ENCODE measurements at places on chromosomes 4 and X.

DNA sequence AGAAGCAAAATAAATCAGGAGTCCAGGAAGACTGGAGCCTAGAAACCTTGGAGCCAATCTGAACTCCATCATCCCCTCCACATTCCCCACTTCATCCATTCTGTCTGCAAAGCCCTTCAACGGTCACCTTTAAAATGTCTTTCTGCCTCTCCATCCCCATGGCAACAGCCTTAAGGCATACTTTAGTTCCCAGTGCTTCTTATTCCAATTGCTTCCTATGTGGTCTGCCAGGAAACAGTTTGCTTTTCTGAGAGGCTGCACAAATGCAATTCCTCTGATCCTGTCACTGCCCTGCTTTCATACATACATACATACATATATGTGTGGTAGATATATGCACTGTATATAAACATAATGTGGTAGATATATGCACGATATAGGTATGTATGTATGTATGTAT, 786 bp upstream of the MAGEH1 start:
- no peak for DNase-seq

DNA sequence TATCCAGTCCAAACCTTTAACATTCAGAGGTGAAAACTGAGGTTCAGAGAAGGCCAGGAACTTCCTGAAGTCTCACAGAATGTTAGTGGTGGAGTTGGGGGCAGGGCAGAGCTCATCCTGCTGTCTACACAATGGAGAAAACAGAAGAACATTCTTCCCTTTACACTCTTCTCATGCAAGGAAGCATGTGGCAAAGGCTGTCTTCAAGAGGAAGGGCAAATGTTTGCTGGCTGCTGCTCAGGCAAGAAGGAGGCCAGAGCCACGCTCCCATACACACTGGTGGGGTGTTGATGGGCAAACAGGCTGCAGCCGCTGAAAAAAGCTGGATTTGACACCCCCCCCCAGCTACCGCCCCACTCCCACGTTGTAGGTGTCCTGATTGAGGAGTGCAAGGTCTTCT, 32.5 kb downstream of the HMGB3 start:
- DNase-seq: no peak

GRCh38 chr4:174869339-174869738, 40.3 kb upstream of the GLRA3 start:
- no peak for DNase-seq

- DNase-seq: no peak
These were observed 298.2 kb upstream of the ARSJ start for GRCh38 chr4:114277690-114278089.

GRCh38 chrX:1475481-1475880, 22.8 kb upstream of the ASMTL start:
- no peak for DNase-seq
